Activated naive CD4-positive, alpha-beta T cell treated with anti-CD3 and anti-CD28 coated beads, Interleukin-2, amount 10 ng/mL, durations not matched to agents 7 days and 5 days (primary cell): ENCODE measurements at places on chromosomes 7 and 10.

GRCh38 chr7:110084181-110084807 lies 1006.6 kb upstream of the LRRN3 start:
- DNase-seq: no peak

GRCh38 chr10:45440511-45441062 lies 66.6 kb downstream of the ALOX5 start:
- no peak for DNase-seq

- DNase-seq: no peak
Measured at GRCh38 chr7:77258593-77258992, 59.0 kb upstream of the FGL2 start.

DNA sequence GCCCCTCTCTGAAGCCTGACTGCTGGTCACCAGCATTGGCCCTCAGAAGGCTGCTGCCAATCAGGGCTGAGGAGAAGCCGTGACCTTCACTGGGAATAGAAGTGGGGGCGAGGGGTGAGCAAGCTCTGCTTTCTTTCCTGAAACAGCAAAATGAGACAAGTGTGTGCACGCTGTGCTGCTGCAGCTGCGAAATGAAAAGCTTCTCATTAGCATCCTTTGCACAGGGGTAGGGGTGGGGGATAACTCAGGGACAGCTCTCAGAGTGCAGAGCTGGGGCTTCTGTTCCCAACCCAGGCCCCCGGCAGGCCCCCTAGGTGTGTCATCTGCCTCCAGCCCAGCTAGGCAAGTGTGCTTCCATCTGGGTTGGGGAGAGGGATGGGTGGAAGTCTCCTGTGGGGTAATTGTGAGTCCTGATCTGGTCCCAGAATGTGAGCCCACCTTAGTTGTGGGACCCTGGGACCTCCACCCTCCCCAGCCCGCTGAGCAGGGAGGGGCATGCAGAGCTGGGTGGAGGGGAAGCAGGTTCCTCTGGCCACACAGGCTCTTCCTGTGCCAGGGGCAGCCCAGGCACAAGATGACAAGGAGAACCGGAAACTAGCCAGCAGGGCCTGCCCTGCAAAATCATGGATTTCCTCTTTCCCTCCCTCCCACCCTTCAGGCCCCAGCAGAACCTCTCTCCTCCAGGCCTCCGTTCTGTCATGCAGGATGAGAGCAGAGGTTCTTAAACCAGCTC lies 22.2 kb downstream of the ZNF467 start:
- no peak for DNase-seq

GRCh38 chr10:73850863-73851461 lies 23.4 kb downstream of the CAMK2G start:
- no peak for DNase-seq

- DNase-seq: peak; percentile 64
Measured at GRCh38 chr10:90857635-90858460, at the start of gene HTR7. TSS of gene HTR7 (minus strand) at chr10:90858039. CDS start at chr10:90857671, 368 bp downstream.

- no peak for DNase-seq
Measured at GRCh38 chr7:6306471-6306870, 34.0 kb upstream of the CYTH3 start.

DNA sequence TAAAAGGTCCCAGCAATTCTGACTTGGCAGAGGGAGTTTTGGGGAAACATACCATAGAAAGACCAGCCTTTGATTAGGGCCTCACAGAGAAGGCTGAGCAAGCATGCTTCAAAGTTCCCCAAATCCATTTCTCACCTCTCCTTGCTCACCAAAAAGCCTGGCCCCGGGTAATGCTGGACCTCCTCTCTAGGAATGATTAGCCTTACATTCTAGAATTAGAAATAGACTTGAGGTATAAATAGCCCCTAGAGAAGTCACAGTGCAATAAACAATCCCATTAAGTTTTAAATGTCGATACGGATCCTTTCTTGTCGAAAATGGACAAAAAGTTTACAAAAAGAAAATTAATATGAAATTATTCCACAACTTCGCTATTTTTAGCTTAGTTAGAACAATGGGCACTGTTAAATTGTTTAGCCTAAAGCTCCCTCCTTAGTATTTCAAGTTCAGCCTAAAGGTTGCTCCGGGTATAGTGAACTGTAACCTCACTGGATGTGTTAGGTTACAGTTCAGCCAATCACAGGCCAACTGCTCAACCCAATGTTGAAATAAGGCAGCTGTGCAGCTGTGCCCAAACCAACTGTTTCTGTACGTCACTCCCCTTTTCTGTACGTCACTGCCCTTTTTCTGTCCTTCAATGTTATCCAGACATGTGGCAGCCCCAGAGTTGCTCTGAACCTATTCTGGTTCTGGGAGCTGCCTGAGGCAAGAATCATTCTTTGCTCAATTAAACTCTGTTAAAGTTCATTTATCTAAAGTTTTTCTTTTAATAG lies 7.9 kb upstream of the GSDME start:
- DNase-seq: no peak

DNA sequence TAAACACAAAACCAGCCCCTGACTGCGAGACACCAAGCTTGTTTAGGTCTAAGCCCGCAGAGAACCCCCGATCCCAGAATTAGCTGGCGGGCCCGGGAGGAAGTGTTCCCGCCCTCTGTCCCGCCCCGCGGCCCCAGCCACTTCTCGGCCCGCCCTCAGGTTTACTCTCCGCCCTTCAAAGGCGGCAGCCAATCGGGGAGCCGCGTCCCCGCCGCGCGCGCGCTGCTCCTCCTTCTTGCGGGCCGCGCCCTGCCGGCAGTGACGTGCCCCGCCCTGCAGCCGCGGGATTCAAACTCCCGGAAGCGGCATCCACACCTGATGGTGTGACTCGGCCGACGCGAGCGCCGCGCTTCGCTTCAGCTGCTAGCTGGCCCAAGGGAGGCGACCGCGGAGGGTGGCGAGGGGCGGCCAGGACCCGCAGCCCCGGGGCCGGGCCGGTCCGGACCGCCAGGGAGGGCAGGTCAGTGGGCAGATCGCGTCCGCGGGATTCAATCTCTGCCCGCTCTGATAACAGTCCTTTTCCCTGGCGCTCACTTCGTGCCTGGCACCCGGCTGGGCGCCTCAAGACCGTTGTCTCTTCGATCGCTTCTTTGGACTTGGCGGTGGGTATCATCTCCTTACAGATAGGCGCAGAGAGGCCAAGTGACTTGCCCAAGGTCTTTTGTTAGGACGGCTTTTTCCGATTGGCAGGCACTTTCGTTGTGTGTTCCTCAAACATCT lies at the start of gene CEP55:
Gene CEP55 (plus strand): TSS at position 291 of the 720 bp plus-strand sequence. CDS start 3,440 bp downstream, outside the sequence.
- peak; percentile 97 for DNase-seq

DNA sequence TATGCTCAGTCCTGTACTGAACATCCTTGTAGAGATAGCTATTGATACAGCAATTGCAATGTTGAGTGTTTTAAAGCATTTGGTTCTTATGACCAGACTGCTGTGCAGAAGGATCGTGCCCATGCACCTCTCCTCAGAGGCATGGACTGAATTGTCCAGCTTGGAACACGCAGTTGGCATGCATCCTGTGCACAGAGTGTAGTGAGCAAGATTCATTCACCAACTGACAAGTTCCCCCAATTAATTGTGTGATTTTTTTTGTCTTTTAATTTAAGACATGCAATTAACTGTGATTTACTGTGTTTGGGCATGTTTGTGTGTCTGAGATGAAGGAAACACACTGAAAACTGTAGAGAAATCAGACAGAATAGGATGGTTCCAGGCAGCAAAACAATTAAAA lies 323.7 kb downstream of the CDK14 start:
- DNase-seq: no peak

DNA sequence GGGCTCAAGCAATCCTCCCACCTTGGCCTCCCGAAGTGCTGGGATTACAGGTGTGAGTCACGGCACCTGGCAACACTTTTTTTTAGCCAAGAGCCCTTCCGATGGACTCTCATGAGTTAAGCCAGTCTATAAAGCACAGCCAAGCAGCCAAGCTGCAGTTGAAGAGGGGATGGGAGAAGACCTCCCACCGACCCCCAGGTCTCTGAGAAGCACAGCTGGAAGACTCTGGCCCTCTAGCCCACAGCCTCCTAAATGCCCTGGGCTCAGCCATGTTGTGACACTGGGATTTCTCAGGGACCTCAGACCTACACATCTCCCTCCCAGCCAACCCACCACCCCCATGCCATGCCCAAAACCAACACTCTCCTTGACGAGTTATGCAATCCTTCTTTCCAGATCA lies 31.1 kb downstream of the CALML3 start:
- DNase-seq: no peak

- no peak for DNase-seq
Measured at GRCh38 chr10:133084491-133084890, 3.2 kb upstream of the ADGRA1 start.

DNA sequence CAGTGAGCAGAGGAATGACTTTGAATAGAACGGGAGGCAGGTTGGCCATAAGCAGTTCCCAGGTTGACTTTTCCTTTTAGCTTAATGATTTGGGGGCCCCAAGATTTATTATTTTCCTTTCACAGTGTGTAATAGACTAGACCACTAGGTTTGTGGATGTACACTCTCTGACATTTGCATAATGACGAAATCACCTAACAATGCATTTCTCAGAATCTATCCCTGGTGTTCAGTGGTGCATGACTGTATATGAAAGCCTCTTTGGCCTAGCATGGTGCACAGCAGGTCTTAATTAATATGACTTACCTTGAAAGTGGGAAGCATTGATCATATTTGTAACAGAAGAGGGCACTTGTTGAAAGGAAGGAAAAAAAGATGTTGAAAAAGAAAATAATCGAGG lies 761.9 kb downstream of the TYW1 start:
- no peak for DNase-seq
